ENCODE measurements at places on chromosomes 2 and 18. TPM values are rescaled to one million over a fixed set of nuclear protein-coding genes. Genes with fewer than 3 reads are reported as not detected.

Gene LRRC30
- not detected for total RNA-seq

Gene ADI1
- 27.0 TPM for total RNA-seq

DNA sequence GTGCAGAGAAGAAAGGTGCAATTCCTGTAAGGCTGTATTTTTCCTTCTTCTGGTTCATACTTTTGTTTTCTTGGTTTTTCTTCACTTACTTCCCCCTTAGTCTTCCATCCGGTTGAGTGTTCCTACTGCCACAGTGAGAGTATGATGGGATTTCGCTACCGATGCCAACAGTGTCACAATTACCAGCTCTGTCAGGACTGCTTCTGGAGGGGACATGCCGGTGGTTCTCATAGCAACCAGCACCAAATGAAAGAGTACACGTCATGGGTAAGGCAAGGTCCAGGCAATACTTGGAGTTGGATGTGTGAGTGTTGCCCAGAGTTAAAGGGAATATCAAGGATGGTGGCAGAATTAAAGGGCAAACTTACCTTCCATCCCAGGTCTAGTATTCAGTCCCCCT, 108.0 kb downstream of the DTNA start:
- H3K4me3 ChIP-seq, result no peak overlapping the region
- no peaks in the 10 kb centered on the region for H3K4me1 ChIP-seq
- no peak for DNase-seq
- H3K27ac ChIP-seq, result no peak overlapping the region
- peaks cover 45% of the 10 kb centered on the region for H3K27me3 ChIP-seq

- no peak overlapping the region for H3K4me3 ChIP-seq
- H3K4me1 ChIP-seq, result peaks cover 9% of the 10 kb centered on the region
- H3K27me3 ChIP-seq, result no peaks in the 10 kb centered on the region
- DNase-seq, result no peak
- peaks cover 15% of the 10 kb centered on the region for H3K36me3 ChIP-seq
These were observed 7.4 kb downstream of the BCL2L11 start for GRCh38 chr2:111128096-111128495.

GRCh38 chr2:23546913-23547312, 161.9 kb downstream of the KLHL29 start:
- H3K4me1 ChIP-seq, result peaks cover 13% of the 10 kb centered on the region
- H3K36me3 ChIP-seq, result peaks cover 2% of the 10 kb centered on the region
- DNase-seq, result no peak
